ENCODE measurements at places on chromosomes 1 and 21.

DNA sequence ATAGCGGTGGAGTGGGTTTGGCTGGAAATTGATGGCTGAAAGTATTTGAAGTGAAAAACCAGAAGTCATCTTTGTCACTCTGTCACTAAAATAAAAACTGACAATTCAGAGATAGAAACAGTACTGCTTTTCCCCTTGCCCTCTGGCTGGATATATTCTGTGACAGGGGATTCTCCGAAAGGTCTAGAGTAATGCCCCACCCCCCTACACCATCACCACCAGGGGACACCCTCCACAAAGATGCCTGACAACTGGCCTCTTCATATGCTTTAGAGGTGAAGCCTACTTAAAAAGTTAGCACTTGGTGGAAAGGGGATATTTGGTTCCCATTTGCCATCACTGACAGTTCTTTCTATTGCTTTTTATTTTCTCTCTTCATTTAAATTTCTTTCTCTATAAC, 73.5 kb downstream of the SGIP1 start:
- no peak for DNase-seq

DNA sequence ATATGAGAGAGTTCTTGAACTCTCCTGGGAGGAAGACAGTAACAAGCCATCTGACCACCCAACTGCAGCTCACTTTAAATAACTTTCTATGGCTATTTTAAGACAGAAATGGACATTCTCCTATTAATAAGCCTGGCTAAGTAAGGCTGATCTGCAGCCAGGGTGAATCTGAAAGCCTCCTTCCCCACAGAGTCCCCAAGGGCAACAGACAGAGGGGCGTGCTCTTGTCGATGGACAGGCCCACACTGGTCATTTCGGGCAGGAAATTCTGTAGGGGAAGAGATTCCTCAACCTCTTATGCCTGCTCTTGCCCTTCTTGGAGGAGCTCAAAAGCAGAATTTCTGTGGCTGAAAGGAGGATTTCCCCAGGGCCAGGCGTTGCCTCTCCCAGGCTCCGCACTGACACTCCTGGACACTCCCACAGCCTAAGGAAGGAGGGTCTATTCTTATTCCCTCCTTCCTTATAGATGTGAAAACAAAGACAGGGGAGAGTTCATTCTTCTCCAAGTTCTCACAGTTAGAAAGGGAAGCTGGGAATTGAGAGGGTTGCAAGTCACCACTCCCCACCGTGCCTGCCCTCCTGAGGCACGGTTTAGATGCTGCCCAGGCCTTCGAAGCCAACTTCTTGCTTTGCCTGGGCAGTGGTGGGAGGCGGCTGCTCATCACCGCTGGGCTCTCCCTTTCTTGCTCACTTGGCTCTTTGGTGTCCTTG, 17.9 kb upstream of the KANK4 start:
- DNase-seq: no peak

- DNase-seq: no peak
Observed at GRCh38 chr1:159889821-159890252, 10.1 kb downstream of the CFAP45 start.

GRCh38 chr1:234617986-234618736, 8.2 kb upstream of the IRF2BP2 start:
- DNase-seq: peak; percentile 38

DNA sequence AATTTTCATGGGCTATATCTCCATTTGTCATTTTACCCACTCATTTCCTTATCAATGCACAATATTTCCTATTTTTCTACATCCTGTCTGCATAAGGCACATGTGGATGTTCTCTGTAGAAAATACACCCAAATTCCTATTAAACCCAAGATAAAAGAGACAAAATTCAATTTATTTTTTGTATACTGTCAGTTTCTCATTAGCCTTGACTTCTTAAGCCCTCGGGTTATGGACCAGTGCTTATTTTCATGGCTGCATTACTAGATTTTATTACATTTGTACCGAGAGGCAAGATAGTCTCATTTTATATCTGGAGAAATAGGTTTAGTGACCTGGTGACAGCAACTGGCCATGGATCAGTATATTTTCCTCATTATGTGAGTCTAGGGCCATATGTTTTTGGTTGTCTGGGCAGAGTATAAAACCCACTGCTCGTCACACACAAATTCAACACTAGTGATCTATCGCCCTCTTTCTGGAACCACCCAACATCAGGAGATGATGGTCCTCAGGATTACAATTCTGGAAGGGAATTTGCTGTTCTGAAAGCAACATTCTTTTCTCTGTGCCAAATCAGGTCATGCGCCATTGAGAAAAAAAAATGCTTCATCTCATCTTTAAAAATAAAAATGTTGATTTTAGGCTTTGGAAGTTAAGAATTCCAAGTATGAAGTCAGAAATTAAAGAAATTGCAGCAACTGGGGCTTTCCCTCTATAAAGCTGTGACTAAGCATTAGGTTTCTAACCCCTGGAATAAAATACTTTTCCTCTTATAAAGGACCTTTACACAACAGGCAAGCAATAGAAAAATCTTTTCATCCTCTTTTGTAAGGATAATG, 81.4 kb downstream of the ASTN1 start:
- peak; percentile 78 for DNase-seq

DNA sequence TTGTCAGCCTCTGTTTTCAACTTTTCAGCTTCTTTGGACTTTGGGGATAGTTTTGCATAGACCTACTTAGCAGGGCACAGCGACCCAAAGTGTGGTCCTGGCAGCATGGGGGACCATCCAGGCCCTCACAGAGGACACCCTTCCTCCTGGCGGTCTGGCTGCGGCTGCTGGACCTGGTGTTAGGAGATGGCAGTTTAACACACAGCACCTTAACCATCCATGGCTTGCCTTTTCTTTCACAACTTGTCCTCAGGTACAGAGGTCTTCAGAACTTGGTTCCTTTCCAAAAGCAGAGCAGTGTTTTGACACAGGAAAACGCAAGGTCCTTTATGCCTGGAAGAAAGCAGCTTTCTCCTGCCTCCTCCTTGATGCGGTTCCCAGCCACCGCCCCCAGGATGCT, 68.1 kb downstream of the RHOU start:
- DNase-seq: no peak

- no peak for DNase-seq
Observed at GRCh38 chr1:40633523-40633922, 32.0 kb downstream of the RIMS3 start.

GRCh38 chr21:34865400-34866241, 183.5 kb downstream of the RUNX1 start:
- no peak for DNase-seq

DNA sequence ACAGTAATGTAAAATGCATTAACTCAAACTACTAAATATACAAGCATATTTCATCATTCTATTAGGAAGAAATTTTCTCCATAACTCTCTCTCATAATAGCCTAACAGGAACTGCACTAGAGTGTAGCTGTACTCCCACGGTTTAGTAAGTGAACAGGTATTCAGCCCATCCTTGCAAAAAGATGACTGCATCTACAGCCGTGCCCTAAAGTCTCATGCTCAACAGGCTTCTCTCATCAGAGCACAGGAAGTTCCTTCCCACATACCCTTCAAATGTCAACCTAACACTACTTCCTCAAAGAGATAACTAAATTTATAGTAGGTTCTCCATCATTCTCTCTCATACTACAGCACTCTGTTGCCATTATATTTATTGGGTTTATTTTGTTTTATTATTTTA, 251.6 kb downstream of the AKT3 start:
- peak; percentile 97 for DNase-seq

DNA sequence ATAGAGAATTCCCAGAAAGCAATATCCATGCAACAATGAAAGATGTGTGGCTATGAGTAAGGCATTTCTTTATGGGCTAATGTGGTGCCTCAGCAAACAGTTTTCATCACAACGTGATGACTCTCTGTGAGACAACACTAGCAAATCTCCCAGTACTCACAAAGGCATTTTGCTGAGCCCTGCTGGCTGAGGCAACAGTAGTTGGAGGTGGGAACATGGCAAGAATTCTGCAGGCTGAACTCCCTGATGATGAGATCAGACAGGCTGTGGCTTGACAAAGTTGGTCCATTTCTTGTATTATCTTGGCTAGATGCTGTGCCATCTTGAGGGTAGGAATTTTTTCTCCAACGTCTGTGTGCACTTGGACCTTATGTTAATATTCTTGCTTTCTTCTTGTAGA, 24.6 kb downstream of the PROX1 start:
- no peak for DNase-seq

- no peak for DNase-seq
Observed at GRCh38 chr1:46770541-46770940, 28.3 kb upstream of the CYP4B1 start.

GRCh38 chr1:218904416-218904815, 269.3 kb upstream of the LYPLAL1 start:
- DNase-seq: no peak

- no peak for DNase-seq
Observed at GRCh38 chr1:103459346-103459745, 66.2 kb upstream of the RNPC3 start.

GRCh38 chr1:117820694-117821381, 108.6 kb downstream of the GDAP2 start:
- DNase-seq: no peak

DNA sequence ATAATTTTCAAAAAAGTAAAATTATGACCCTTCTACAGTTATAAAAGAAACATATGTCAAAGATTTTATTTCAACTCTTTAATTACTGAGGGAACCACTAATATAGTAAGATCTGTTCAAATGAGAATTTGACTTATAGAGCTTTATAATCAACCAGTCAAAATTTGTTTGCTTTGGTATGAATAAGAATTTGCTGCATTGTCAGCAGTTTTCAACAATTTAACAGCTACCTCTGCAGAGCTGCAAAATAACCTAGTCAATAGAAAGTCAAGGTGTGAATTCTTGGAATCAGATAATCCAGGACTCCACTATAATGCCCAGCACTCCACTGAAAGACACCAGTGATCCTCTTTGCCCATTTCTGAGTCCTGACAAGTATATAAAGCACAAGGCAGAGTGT, 78.2 kb downstream of the ODF2L start:
- DNase-seq: no peak

- no peak for DNase-seq
Observed at GRCh38 chr1:8989821-8990220, 36.4 kb downstream of the SLC2A7 start.

- peak; percentile 22 for DNase-seq
Observed at GRCh38 chr21:34351786-34352241, 12.0 kb upstream of the KCNE2 start.
